ENCODE measurements at places on chromosomes 4 and X.

DNA sequence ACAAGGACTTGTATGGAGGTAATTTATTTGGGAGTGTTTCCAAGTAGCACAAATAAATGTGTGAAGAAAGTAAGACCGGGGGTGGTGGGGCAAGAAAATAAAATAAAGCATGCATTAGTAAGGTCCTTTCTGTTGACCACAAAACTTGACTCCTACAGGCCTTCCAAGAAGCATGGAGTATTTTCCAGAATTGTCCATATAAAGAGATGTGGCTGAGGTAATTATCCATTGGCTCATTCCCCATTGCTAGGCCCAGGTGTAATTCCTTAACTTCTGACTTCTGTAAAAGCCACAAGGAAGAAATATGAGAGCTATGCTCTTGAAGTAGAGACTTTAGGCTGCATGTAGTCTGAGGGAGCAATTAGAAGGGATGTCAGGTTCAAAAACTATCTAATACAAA is 430.5 kb upstream of the PABPC4L start:
- DNase-seq = no peak

DNA sequence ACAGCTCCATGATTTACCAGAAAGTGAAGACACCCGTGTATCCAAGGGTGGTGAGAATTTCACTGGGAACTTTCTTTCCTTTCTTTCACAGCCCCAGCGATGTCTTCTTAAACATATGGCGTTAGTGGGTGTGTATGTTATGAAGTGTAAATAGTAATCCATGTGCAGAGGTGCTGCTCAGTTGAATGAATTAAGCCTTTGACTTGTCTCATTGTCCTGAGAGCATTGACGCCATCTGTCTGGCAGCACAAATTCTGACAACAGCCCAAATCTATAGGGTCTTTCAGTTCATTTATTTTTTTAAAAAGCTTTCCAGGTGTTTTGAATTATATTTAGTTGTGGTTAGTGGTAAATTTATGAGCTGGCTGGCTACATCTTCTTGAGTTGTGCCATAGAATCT is 69.4 kb downstream of the CLCN5 start:
- no peak for DNase-seq

- DNase-seq = no peak
These were observed 158.4 kb downstream of the CHIC2 start for GRCh38 chr4:53905941-53906377.

DNA sequence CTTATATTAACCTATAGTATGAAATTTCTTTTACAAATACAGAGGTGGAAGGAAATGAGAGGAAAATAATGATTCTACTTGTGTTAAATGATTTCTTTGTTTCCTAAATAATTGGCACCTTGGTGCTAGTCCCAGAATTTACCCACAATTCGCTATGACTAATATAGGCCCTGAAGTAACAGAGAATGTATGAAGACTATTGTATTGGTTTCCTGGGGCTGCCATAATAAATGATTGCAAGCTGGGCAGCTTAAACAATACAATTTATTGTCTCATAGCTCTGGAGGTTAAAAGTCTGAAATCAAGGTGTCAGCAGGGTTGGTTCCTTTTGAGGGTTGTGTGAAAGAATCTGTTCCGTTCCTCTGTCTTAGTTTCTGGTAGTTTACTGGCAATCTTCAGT is 74.8 kb upstream of the GPRIN3 start:
- no peak for DNase-seq

Data from natural killer cell (primary cell).